ENCODE measurements at places on chromosomes 16 and 17.

DNA sequence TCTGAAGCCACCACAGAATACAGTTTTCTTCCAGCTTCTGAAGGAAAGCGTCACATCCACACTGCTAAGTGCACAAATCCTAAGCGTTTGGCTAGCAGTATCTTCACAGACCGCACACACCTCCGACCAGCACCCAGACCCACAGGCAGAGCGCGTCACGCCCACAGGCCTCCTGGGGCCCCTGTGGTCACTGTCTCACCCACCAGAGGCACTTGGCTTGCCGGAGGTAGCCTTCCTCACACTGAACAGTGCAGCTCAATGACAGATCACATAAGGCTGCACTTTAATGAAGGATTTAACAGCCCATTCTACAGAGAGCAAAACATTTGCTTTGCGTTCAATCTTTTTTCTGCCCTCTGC lies 21.2 kb downstream of the SPHK1 start:
- no peak for DNase-seq

DNA sequence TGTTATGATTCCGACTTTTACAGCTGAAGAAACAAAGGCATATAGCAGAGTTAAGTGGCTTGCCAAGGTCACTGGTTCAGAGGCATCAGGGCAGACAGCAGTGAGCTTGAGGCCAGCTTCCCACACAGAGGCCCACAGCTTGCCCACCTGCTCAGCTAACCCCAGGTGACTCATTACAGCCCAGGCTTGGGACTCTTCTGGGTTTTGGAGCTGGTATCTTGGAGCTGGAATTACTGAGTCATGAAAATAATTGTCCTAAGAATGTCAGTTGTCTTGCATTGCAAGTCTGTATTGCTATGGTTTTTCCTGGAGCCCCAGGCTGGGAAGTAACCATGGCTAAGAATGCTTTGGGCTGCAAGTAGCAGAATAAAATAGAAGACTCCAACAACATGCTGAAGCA lies 32.4 kb upstream of the IRX3 start:
- DNase-seq, result no peak

DNA sequence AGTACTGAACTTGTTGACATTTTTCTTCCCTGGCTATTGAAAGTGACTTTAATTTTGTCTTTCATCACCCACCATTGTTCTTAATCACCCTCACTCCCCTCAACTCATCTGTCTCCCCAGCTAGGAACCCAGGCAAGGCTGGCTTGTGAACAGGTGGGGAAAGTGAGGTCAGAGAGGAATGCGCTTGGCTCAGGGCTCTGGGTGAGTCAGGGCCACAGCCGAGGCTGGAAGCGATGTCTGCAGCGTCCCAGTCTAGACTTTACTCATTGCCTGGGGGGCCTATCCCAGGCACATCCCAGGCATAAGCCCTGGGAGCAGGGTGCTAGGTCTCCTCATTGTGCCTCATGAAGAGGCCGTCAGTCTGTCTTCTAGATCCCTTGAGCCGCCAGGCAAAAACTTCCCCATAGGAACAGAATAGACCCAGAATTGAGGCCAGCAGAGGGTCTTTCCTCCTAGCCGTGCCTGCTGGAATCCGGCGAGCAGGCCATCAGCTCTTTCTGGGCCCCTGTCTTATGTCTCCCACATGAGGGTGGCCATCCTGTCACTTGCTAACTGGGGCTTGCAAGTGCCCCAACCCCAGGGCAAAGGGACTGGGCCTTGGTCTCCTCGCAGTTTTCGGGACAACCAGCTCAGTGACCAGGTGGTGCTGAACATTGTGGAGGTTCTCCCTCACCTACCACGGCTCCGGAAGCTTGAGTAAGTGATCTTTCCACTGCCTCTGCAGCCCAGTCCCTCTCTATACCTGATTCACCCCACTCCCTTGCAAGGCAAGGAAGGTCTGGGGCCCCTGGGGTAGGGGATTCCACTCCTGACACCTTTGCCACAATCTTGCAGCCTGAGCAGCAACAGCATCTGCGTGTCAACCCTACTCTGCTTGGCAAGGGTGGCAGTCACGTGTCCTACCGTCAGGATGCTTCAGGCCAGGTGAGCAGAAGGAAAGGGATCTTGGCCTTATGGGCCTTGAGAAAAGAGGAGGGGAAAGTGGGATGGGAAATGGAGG lies 40.1 kb downstream of the NLRC5 start:
- no peak for DNase-seq

GRCh38 chr17:38815576-38816193 lies 9.4 kb downstream of the CWC25 start:
- peak; percentile 42 for DNase-seq

DNA sequence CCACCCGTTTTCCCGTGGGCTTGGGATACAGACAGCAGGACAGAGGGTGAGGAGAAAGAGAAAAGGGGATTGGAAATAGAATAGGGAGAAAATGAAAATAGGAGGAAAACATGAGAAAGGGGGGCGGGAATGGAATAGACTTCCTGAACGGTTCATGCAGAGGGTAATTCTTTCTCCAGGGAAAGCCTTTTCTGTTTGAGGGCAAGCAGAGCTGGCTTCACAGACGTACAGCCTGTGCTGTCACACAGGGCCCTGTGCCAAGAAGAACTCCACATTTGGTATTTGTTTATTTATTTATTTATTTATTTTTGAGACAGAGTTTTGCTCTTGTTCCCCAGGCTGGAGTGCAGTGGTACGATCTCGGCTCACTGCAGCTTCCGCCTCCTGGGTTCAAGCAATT lies 12.0 kb downstream of the MILR1 start:
- no peak for DNase-seq

All from stimulated activated CD4-positive, alpha-beta T cell treated with anti-CD3 and anti-CD28 coated beads, Interleukin-4, amount 100 ng/mL, for 24 hours (primary cell).